AG08396 (cell line): ENCODE measurements at places on chromosomes 4 and X.

GRCh38 chrX:18733287-18733686, 25.8 kb downstream of the PPEF1 start:
- no peak for DNase-seq

GRCh38 chrX:73401591-73402266, 45.1 kb upstream of the CDX4 start:
- DNase-seq = no peak

DNA sequence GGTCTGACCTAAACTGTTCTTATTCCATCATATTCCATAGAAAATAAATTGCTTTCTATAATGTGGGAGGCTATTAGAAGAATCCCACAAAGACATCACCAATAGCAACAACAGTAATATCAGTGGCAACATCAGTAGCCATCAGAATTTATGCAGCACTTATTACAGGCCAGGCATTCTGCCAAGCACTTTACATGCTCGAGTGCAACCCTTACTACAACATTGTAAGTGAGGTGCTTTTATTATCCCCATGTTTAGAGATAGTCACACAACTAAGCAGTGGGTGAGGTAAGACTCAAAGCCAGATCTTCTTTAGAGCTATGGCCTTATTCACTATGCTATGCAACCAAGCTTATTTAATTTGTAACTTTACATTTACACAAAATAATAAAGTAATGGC, 317.1 kb upstream of the BMP3 start:
- DNase-seq = no peak

- DNase-seq = no peak
Observed at GRCh38 chrX:47683829-47684205, 24.8 kb upstream of the UXT start.

DNA sequence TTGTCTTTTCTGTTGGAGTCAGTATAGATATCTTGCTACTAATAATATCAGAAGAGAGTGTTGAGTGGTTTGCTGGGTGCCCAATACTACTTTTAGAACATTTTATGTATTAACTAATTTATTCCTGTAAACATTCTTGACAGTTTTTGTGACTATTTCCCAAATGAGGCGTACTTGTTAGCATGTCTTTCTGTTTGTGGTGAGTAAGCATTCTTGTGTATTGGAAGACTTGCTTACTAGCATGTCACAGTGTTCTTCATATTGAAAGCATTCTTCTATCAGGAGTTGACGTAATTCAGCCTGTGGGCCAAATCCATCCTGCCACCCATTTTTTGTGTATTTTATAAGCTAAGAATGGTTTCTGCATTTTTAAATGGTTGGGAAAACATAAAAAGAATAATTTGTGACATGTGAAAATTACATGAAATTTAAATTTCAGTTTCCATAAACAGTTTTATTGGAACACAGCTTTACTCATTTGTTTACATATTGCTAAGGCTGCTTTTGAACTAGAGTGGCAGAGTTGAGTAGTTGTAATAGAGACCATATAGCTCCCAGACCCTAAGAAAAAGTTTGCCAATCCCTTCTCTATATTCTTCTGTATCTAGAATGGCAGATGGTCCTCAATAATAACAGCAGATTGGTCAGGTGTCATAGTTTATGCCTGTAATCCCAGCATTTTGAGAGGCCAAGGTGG, 20.4 kb downstream of the REPS2 start:
- no peak for DNase-seq

DNA sequence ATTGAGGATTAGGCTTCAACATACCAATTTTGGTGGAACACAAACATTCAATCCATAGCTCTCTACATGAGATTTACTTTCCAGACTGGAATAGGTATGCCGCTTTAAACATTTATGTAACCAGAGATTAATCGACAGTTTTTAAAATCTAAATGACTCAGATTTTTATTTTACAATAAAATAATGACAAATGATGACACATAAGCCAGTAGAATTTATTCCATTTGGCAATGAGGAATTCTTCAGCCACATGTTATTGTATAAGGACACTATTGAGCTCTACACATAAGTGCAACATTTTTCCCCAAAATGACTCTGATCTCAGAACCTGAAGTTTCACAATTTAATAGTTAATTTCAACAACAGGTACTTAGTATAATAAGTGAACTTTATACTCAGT, 227.0 kb upstream of the PRPS2 start:
- DNase-seq = no peak

DNA sequence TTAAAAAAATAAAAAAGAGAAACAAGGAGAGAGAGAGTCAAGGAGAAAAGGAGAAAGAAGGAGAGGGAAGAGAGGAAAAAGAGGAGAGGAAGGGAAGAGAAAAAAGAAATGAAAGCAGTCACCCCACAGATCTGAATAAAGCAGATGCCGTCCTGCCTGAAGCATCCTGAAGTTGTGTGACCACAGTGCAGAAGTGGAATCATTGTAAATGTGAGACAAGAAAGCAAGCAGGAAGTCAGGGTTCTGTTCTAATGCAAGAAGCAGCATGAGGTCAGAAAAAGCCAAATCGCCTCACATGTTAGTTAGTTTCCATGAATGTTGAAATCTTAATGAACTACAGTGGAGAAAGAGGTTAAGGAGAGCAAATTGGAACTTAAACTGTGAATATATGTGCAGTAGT, 692.5 kb downstream of the CENPC start:
- no peak for DNase-seq

- DNase-seq = no peak
Observed at GRCh38 chr4:185139736-185140135, 3.3 kb upstream of the SLC25A4 start.

DNA sequence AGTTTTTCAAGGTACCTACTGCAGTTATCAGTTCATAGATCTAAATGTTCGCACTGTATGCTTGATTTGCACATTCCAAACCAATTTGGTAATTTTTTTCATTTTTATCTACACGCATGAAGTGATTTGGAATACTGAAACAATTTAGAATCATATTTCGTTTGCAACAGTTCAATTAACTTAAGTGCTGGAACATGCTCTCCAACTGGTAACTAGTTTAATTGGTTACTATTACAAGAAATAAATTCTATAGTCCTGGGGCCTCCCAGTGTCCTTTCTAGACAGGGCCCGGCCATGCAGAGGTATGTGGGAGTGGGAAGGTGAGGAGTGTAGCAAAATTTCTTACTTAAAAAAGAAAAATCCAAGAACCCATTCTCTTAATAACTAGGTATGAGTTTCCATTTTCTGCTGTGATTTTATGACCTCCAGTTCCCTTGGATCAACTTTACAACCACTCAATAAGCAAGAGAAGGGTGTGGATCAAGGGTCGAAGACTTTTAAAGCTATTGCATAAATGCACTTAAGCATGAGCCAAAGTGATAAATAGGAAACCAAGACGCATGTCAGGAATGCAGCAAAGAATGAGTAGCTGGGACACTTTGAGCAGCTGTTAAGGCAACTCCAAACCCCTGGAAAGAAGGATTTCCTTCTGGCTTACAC, 106.9 kb downstream of the PPARGC1A start:
- DNase-seq = no peak

DNA sequence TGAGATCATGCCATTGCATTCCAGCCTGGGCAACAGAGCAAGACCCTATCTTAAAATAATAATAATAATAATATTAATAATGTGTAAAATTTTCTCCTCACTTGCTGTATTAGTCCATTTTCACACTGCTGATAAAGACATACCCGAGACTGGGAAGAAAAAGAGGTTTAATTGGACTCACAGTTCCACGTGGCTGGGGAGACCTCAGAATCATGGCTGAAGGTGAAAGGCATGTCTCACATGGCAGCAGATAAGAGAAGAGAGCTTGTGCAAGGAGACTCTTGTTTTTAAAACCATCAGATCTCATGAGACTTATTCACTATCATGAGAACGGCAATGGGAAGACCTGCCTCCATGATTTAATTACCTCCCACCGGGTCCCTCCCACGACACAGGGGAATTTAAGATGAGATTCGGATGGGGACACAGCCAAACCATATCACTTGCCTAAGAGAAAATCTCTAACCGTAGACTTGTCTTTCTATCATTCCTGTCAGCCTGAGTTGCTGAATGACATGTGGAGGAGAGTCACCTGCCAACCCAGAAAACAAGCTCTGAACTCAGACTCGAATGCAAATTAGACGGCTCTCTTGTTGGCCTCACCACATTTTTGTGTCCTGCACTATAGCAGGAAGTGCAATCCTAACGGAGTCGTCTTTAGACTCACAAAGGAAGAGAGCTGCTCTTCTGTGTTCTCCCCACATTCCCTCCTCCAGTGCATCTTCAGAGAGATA, 51.9 kb upstream of the DCTD start:
- DNase-seq = no peak

DNA sequence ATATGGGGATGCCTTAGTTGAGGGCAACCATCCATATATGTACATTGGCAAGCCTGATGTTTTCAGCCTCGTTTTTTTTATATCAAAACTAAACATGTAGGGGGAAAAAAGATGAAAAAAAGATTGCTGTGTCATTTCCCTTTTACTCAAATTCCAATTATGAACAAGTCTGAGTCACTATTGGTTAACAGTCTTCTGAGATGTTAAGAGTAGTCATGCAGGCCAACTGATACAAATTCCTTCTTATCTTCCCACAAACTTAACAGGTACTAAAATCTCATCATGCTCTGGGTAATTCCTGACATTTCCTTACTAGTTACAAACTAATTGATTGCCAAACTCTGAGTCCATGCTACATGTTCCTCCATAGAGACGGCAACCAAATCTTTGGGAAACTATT, 222.1 kb downstream of the FRMPD4 start:
- DNase-seq = no peak

DNA sequence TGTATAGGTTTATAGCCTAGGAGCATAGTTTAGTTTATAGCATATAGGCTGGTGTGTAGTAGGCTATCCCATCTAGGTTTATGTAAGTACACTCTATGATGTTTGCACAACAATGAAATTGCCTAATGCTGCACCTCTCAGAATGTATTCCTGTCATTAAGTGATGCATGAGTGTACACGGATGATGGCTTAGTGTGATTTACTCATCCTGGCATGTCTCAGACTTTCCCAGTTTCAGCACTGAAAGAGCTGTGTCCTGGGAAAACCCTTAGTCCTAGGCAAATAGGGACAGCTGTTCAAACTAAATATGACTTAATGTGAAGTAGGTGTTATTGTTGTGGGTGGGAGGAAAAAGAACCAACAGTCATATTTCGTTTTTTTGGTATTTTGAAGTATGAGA, 264.9 kb upstream of the MAGEB18 start:
- DNase-seq = no peak

GRCh38 chrX:118370921-118371624, 25.2 kb downstream of the WDR44 start:
- no peak for DNase-seq

DNA sequence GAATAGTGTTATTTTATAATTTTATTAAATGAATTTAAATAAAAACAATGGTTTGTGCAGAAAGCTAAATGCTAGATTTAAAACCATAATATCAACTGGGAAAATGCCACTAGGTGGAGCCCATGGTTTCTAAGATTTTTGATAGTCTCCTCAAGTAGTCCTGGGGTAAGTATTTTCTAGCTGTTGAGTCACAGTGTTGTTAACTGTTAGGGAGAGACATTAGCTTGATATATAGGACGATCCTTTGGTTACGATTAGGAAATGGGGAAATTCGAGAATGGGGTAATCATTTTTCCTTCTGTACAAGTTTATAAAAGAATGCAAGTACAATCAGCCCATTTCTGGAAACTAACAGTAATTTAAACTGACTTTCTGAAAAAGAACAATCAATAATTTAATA, 378.4 kb downstream of the ANKRD50 start:
- peak; percentile 50 for DNase-seq

DNA sequence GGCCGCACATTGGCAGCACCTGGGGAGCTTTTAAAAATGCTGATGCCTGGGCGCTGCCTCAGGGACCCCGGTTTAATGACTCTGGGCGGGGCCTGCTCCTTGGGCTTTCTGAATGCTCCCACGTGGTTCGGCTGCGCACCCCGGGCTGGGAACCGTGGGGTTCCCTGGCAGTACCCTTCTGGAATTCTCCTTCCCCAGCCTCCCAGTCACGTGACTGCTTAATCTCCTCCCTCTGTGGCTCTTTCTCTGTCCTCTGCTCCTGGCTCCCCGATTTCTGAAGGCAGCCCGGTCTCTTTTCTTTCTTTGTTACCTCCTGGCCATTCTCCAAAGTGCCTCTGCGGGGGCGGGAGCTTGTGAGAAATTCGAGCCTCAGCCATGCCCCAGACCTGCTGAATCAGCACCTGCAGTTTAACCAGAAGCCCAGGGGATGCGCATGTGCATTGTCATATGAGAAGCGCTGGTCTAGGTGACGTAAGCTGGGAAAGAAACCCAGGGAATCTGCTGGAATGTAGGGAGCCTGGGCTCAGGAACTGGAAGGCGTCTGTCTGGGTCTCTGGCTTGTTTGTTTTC, 16.6 kb downstream of the CLCN4 start:
- peak; percentile 83 for DNase-seq

DNA sequence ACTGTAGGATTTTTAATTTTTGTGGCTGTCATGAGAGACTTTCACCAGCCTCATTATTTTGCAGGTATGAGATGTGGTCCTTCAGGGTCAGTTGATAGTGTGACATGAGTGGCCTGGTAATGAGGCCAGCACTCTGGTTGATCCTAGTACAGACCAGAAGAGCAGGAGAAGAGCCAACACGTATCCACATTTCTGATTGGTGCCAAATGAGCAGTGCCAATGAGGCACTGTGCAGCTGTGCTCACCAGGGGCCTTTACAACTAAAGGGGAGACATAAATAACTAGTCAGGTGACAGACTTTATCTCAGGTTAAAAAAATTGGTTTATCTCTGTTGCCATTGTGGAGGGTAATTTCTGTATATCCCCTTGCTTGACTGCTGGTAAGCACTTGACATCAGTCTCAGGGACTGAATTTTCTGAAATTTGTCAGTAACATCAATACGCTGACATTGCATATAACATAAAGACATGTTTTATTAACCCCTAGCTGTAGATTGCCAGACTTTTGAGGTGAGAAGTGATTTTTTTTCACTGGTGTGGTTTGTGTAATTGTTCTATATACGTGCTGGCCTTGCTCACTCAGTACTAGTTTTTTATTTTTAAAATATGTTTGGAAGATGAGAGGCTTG, 101.2 kb downstream of the AFF1 start:
- no peak for DNase-seq

GRCh38 chr4:26812049-26812714, 48.5 kb upstream of the STIM2 start:
- DNase-seq = no peak

DNA sequence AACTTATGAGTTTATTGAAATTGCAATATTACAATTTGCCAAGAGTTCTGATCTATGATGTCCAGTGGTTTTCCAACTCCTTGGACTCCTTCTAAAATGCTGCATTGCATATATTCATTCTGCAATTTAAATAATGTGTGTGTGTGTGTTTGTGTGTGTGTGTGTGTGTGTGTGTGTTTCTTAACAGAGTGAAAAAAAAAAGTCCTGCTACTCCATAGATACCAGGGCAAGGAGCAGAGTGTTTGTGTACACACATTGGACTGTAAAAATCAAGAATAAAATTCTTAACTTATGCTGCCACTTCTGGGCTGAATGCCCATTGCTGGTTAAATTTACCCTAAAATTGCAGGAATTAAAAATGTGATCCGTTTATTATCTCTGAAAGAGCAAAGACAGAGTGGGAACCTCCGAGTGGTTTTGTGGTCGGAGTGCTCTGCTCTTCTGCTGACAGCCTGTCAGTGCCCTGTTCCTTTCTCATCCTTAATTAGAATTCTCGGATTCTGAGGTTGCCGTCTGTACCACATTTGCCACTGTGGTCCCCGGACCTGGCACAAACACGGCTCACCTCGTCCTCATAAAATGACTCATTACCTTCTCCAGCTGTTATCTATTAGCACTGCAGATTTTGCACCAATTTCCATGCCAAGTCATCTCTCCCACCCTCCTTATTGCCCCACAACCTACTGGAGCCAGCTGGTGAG, 355.5 kb downstream of the KCNIP4 start:
- DNase-seq = no peak

GRCh38 chr4:54513204-54513603, 144.6 kb upstream of the KIT start:
- peak; percentile 81 for DNase-seq
